Foreskin keratinocyte (primary cell): ENCODE measurements at places on chromosomes 6 and 20. TPM values are rescaled to one million over a fixed set of nuclear protein-coding genes. Genes with fewer than 3 reads are reported as not detected.

Gene ARMH2
- not detected in 2 replicates for polyA plus RNA-seq

Gene KCTD20
- 9.2 and 9.4 TPM in 2 replicates for polyA plus RNA-seq

Gene CAGE1
- 0.01 and 0.03 TPM in 2 replicates for polyA plus RNA-seq

Gene ANGPT4
- polyA plus RNA-seq, result not detected in 2 replicates

Gene CST7
- polyA plus RNA-seq, result not detected in 2 replicates

Gene FOXS1
- not detected in 2 replicates for polyA plus RNA-seq

Gene CRIP3
- polyA plus RNA-seq, result 0.25 and 0.37 TPM in 2 replicates

DNA sequence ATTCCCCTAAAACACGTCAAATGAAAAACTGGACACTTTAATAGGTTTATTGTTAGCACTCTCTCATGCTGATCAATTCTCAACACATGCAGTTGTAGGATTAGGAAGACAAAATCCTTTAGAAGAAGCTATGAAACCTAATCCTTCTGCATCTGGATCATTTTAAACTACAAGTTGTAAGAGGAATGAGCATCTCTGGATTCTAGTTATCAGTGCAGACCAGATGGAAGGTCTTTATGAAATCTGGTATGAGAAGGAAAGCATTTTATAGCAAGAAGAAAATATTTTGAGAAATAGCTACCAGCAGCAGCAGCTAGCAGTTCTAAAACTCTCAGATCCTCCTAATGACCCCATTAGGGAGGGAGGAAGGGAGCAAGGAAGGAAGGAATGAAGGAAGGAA, 4.1 kb downstream of the HTR1E start:
- no peak for DNase-seq

- DNase-seq, result no peak
These were observed 42.7 kb upstream of the TNFRSF21 start for GRCh38 chr6:47352194-47352920.

GRCh38 chr6:123806561-123806960, 2.9 kb downstream of the NKAIN2 start:
- DNase-seq, result no peak

GRCh38 chr6:3650076-3650958, 101.2 kb downstream of the PXDC1 start:
- DNase-seq, result no peak

DNA sequence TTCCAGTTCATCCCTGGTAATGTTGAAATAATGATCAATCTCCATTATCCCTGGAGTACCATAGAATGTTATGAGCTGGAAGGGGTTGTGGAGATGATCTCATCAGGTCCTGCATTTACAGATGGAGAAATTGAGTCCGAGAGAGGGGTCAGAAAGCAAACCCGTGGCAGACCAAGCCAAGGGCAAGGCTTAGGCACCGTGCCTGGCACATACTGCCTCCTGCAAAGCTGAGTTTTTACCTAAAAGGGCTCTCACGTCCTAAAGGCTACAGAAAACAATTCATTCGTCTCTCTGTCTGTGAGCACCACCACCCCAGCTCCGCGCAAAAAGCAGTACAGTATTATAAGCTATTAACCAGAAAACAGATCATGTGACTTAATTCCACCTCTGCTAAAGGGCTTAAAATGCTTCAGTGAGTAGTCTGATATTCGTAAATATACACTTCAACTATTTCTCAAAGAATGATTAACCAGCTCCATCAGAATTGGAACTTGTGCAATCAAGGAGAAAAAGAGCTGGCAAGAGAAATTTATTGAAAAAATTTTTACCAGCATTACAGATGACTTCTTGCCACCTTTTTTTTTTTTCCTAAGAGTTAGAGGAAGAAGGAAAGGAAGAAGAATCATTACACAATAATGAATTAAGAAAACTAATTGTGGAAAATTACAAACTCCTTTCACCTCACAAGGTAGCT, 3.4 kb upstream of the PARD6B start:
- no peak for DNase-seq

DNA sequence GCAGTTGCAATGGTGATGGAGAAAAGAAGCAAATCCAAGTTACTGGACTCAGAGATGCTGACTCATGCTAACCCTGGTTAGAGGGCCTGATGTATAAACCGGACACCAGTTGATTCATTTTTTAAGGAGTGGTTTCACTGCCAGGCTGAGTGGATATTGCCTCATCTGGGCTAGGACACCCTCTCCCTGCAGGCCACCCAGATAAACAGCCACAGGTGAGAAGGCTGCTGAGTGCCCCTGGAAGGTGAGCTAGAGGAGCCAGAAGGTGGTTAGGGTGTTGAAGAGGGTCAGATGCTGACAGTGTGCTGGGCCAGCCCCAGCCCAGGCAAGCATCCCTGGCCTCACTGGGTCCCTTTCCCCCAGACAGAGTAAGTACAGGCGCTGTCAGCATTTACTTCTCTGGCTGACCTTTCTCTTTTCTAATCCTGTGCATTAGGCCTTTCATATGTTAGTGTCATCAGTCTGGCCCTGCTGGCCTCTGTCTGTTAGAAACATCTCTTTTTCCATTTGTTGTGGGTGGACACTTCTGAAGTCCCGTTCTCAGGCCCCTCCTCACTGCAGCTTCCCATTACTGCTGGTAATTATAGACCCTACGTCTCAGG, 13.5 kb downstream of the EPB41L1 start:
- DNase-seq, result no peak

- DNase-seq, result peak; percentile 46
These were observed 20.3 kb downstream of the TTBK1 start for GRCh38 chr6:43263314-43264178.

- peak; percentile 96 for DNase-seq
These were observed 25.8 kb upstream of the TPBG start for GRCh38 chr6:82337688-82338257.

- DNase-seq, result no peak
These were observed 3.5 kb downstream of the DLL1 start for GRCh38 chr6:170287371-170287876.

DNA sequence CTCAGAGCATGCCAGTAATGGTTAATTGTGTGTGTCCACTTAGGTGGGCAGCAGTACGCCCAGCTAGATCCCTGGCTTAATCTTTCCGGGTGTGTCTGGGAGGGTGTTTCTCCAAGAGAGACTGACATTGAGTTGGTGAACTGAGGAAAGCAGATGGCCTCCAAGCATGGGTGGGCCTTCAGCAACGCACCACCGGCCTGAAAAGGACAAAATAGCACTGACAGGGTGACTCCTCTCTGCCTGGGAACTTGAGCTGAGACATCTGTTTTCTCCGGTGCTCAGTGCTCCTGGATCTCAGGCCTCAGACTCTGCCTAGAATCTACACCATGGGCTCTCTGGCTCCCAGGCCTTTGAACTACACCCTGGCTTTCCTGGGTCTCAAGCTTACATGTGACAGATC, 43.2 kb downstream of the C6orf118 start:
- DNase-seq, result no peak

GRCh38 chr6:130046671-130047070, 28.3 kb downstream of the L3MBTL3 start:
- DNase-seq, result no peak

- peak; percentile 99 for DNase-seq
These were observed 222.8 kb downstream of the LY86 start for GRCh38 chr6:6811128-6812009.

GRCh38 chr6:161353208-161353613, 79.3 kb upstream of the AGPAT4 start:
- DNase-seq, result no peak

- DNase-seq, result no peak
These were observed 16.1 kb downstream of the BPIFB1 start for GRCh38 chr20:33299111-33299603.

DNA sequence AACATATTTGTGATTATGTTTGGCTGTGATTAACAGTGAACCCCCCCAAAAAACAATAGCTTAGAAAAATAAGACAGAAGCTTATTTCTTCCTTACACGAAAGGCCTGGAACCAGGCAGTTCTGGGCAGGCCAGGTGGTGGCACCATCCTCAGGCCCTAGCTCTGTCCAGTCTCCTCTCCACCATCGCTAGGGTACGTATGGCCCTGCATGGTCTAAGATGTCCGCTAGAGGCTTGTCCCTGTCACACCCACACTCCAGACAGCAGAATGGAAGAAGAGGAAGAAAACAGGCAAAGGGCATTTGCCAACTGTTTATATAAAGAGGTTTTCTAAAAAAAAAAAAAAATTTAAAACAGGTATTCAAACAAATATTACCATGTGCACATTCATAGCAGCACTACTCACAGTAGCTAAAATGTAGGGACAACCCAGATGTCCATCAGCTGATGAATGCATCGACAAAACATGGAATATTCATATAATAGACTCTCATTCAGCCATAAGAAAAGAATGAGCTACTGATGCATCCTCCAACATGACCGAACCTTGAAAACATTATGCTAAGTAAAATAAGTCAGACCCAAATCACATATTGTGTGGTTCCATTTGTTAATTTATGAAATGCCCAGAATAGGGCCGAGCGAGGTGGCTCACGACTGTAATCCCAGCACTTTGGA, 6.7 kb downstream of the TGM3 start:
- no peak for DNase-seq

DNA sequence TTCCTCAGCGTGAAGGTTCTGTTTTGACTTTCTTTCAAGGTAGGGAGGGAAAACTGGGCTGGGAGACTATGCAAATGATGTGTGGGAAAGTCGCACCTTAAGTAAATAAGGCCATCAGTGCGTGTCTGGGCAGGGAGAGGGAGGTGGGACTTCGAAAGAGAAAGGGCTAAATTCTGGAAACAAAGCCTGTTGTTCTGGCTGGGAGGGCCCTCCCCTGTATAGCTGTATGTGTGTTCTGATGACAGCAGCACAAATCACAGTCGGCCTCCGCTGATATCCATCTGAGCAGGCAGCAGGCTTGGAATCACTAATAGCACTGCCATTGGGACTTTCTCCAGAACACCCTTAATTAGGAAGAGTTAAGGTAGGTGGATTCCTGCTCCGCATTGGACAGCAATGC, 19.2 kb downstream of the JAG1 start:
- peak; percentile 76 for DNase-seq

DNA sequence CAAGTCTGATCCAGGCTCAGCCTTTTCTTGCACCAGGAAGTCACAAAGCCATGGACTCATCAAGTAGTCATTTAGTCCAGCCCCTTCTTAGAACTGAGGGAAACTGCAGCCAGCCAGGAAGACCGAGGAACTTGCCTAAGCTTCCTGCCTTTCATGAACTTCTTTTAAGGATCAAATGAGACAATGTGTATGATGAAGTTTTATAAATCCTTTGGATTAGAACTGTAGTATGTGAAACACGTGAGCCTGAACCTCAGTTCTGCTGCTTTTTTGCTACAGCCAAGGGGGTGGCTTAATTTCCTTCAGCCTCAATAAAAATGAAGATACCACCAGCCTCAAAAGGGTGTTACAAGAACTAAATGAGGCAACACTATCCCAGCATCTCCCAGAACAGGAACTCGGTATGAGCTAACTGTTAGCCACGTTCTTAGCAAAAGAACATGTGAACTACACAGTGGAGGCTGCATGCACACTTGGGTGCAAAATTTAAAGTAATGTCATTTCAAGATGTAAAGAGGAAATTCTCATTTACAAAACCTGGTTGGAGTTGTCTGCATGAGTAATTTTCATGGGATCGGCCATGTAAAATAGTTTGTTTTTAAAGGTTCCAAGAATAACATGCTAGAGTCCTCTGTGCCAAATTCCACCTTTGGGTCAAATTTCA, 76.0 kb upstream of the TBC1D7 start:
- peak; percentile 43 for DNase-seq

DNA sequence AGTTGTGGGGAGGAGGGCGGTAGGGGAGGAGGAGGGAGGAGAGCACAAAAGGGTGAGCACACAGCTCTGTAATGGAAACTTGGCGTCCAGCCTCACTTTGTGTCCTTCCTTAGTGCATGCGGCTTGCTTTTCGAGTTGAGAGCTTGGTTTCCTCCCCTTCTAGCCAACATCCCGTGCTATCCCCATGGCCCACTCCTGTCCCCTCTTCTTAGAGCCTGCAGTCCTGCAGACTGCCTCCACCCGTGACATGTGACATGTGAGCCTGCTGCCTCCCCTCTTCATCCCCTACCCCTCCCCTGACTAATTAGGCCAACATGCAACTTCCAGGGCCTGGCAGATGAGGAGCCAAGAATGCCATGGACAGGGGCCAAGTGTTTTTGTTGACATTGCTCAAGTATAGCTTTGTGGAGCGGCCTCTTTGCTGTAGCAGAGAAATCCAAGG, 63.2 kb downstream of the SLC24A3 start:
- DNase-seq, result no peak

- no peak for DNase-seq
These were observed 423.4 kb upstream of the IMPG1 start for GRCh38 chr6:76495909-76496308.

GRCh38 chr6:105326833-105327770, 75.8 kb downstream of the PREP start:
- peak; percentile 66 for DNase-seq

GRCh38 chr6:35499372-35499771, 2.5 kb upstream of the TEAD3 start:
- no peak for DNase-seq

- peak; percentile 98 for DNase-seq
These were observed 24.7 kb upstream of the PYGB start for GRCh38 chr20:25223179-25223661.

DNA sequence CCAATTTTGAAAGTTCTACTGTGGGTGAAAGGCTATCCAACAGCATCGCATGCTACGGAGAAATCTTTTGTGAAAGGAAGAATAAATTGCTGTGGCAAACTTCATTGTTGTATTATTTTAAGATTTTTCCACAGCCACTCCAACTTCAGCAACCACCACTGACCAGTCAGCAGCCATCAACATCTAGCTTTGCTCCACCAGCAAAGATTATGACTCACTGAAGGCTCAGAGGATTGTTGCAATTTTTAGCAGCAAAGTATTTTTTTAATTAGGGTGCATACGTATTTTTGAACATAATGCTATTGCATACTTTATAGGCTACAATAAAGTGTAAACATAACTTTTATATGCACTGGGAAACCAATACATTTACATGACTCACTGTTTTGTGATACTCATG, 493.5 kb downstream of the TFAP2A start:
- no peak for DNase-seq

DNA sequence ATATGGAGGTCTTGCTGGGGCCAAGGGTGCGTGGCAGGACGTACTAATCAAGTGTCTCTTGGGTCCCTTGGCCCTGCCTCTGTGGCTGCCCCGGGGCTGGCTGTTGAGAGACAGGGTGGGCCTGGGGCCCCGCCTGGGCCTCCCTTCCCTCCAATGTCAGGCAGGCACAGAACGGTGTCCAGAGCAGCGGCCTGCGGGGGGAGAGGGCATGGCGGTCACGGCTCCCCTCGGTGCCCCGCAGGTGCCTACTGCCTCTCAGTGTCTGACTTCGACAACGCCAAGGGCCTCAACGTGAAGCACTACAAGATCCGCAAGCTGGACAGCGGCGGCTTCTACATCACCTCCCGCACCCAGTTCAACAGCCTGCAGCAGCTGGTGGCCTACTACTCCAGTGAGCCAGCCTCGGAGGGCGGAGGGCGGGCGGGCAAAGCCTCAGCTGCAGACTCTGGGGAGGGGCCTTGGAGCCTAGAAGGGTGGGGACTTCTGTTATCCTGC, 50.0 kb downstream of the SRC start:
- no peak for DNase-seq
